ENCODE measurements at places on chromosomes 4 and X.

GRCh38 chr4:73005514-73005913 lies 64.0 kb downstream of the COX18 start:
- DNase-seq: no peak

DNA sequence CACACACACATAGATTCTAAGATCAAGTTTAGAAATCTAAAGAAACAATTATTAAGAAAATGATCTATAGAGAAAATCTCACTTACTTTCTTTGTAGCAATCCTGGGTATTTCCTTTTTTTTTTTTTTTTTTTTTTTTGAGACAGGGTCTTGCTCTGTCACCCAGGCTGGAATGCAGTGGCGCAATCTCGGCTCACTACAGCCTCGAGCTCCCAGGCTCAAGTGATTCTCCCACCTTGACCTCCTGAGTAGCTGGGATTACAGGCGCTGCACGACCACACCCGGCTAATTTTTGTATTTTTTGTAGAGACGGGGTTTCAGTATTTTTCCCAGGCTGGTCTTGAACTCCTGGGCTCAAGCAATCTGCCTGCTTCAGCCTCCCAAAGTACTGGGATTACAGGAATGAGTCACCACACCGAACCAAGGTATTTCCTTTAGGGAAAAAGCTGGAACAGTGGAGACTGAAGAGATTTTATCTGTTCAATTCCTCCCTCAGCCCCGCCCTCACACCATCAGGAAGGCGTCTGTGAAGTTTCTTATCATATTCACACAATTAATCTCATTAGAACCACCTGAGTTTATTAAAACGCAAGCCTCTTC lies at the start of gene TRIML2:
Gene TRIML2 (minus strand): TSS at position 447 of the 599 bp plus-strand sequence. CDS start 4,235 bp downstream, outside the sequence.
- no peak for DNase-seq

GRCh38 chrX:24306440-24306839 lies 7.4 kb downstream of the SUPT20HL2 start:
- DNase-seq: no peak

DNA sequence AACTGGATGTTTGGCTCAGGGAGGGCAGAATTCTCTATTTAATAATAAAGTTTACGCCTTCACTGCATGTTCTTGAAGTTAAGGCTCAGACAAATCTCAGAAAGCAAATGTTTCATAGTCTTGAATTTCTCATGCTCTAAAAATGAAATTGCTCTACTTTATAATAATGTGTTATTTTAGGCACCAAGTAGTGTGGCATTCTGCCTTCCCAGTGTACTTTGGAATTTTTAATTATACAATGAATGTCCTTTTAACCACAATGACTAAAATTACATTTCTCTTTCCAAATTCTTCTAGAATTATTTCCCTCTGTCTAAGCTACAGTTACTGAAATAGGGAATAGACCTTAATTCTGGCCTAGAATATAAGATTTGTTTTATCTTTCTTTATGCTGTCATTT lies 97.9 kb upstream of the PDE5A start:
- no peak for DNase-seq

DNA sequence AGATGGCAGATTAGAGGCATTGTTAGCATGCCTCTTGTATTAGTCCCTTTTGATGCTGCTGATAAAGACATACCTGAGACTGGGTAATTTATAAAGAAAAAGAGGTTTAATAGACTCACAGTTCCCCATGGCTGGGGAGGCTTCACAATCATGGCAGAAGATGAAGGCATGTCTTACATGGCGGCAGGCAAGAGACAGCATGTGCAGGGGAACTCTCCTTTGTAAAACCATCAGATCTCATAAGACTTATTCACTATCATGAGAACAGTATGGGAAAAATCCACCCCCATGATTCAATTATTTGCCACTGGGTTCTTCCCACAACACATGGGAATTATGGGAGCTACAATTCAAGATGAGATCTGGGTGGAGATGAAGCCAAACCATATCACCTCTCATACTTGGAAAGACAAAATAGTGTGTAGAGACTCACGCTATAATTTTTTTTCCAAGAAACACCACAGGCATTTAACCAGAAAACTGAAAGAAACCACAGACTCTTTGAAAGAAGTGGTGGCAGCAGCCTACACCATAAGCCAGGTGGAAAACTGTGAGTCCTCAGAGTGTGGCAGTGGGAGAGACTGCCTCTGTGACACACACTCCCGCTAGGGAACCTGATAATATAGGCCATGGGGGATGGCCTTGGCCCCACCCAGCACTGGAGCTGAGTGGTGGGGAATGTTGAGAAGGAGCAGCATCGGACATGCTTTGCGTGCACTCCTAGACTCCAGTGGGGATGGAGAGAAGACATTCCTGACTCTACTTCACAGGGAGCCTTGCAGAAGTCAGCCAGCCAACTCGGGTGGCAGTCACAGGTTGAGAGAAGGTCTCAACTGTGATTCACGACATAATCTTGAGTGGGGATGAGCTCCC lies 51.5 kb downstream of the SLC2A9 start:
- DNase-seq: no peak

DNA sequence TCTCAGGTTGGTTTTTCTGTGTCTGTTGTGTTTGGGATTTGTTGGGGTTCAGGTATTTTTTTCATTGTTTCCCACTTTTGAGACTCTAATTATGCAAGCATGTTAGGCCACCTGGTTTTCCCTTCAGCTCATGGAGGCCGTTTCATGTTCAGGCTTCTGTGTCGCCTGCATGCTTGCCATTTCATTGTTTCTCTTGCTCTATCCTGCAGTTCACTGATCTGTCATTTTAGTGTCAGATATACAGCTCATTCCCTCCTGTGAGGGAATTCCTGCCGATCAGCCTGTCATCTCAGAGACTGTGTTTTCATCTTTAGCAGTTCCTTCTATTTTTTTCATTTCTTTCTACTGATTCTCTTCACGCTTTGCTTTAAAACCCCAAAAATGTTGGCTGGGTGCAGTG lies 49.4 kb upstream of the HGFAC start:
- no peak for DNase-seq

- DNase-seq: no peak
Observed at GRCh38 chr4:52617336-52618020, 41.6 kb downstream of the USP46 start.

DNA sequence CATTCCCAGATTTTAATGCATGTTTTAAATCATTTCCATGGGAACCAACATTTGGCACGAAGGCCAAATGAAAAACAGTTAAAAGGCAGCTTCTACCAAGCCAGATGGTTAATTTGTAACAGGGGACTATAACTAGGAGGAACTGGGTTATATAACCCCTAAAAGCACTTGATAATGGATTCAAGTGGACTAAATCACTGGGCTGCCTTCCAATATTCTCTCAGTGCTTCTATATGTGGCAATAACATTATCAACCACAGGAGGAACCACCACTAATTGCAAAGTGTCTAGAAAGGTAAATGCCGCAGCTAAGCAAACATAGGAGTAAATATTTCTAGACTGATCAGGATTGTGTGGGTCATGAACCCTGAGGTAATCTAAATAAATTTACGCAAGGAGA lies 391.5 kb downstream of the UBE2NL start:
- no peak for DNase-seq

DNA sequence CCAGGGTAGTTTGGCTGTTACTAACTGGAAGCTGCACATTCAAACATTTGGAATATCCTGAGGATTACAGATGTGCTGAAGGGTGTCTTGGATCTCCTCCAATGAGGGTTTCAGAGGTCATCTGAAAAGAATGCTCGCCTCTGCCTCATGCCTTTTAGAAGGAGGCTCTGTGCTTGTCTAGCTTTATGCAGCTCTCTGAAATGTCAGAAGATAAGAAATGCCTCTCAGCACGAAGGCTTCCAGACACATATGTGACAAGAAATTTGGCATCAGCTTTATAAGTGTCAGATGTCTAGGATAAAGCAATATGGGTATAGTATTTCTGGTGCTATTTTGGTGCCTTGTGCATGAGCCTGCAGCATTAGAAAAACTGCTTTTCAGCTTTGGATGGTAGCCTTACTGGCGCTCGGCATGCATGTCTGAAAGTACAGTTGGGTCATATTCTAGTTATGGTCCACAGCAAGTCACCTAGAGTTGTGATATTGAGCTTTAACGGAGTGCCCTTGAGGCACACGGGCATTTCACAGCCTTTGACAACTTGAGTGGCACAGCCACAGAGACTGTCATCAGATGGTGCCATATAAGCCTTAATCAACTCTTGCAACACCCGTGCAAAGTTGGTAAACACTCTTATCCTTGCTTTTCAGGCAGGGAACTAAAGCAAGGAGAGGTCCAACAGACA lies 70.8 kb upstream of the PGRMC2 start:
- no peak for DNase-seq

All from GDM1 (cell line).